ENCODE measurements at places on chromosomes 4 and X. TPM values are rescaled to one million over a fixed set of nuclear protein-coding genes. Genes with fewer than 3 reads are reported as not detected.

DNA sequence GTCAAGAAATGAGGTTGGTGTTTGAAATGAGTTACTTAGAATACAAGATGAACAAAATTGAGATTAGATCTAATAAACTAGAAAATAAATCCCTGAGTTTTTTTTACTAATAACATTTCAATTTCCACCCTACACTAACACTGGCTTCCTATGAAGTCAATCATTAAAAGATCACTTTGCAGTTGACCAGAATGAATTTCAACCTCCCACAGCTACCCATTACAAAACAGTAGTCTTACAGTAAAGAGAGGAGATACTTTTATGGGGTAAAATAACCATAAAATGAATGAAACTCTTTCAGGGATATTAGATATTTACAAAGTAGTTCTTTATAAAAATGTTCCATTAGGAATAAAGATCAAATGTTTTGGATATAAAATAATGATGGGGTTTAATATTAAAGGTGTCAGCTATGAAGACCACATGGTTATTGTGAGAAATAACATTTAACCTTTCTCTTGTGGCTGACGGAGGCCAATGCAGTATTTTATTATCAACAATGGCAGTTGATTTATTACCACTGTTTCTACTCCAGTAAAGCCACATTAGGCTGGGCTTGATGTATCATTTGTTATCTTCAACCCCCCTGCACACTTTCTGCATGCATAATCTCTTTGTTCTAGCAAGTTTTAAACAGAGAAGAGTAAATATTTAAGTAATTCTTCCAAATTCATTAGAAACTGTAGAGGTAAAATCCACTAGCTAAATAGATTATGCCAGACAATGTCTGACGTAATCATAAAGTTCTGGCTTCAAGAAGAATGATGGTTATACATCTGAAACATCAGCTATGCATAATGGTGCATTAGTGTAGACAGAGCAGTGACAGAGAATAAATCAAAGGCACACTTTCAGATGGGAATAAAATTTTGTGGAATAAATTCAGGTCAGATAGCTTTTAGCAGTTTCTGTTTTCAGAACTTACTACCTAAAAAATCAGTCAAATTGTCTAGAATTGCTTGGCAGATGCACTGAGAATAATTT is 516.6 kb downstream of the PCDH18 start:
- DNase-seq: no peak

SERPINA7 gene
- total RNA-seq: not detected

- DNase-seq: no peak
Observed at GRCh38 chrX:10725071-10725470, 104.7 kb upstream of the MID1 start.

GRCh38 chrX:129779747-129780146 is at the start of gene SASH3:
Gene SASH3 (plus strand): TSS chrX:129779949. CDS start chrX:129780098, 149 bp downstream.
- DNase-seq: peak; percentile 88

GRCh38 chr4:183299464-183299863 is 20.6 kb downstream of the CLDN22 start:
- no peak for DNase-seq

YY2 gene
- total RNA-seq: 2.2 TPM

MAGEA11 gene
- not detected for total RNA-seq

CPZ gene
- total RNA-seq: 9.7 TPM

PTCHD1 gene
- total RNA-seq: 0.19 TPM

S100G gene
- not detected for total RNA-seq

BCLAF3 gene
- 10.0 TPM for total RNA-seq

DNA sequence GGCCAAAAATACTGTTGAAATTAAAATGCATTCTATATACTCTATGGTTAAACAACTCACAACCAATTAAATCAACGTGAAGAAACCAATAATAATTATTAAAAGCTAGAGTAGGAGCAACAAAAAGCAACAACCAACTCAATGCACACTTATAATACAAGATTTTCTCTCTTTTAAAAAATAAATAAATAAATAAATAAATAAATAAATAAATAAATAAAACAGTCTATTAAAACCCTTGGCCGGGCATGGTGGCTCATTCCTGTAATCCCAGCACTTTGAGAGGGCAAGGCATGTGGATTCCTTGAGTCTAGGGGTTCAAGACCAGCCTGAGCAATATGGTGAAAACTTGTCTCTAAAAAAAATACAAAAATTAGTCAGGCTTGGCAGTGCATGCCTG is 62.7 kb downstream of the ENOX2 start:
- no peak for DNase-seq

- no peak for DNase-seq
Observed at GRCh38 chr4:7275490-7276154, 83.3 kb downstream of the SORCS2 start.

DNA sequence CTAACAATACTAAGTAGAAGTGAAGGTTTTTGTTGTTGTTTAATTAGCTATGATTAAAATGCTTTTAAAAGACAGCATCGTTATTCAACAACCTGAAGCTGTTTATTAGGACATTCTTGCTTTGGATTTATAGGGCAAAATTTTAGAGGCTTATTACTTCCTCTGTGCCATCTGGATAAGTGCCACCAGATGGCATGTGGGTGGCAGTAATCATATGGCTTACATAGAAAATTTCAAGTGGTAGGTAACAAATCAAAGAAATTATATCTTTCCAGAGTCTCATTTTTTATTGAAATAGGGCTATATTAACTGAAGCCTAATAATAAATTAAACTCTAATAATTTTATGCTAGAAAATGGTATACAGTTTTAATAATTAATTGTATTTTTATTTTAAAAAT is 83.3 kb upstream of the HTR2C start:
- DNase-seq: no peak

PNMA3 gene
- total RNA-seq: 0.22 TPM

SUPT20HL1 gene
- total RNA-seq: not detected

Measured in mesenteric fat pad (tissue), 1 donor.